Breast epithelium (tissue), 4 donors: ENCODE measurements at places on chromosomes 7 and 10.

DNA sequence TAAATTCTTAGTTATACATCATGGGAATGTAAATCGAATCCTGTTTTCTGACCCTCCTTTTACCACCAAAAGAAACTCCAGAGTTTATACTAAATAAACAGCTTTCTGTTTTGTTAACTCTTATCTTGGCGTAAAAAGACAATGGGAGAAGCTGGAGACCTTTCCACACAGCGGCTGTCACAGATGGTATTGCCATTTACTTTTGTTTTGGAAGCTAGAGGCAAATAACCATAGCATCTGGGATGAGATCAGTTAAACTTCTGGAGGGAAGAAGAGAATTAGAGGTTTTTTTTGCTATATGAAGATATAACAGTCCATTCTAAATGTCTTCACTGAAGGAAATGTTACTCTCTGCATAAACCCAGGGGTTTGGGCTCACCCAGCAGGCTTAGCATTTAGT lies 258.9 kb downstream of the REEP3 start:
- H3K4me1 ChIP-seq: no peaks in the 10 kb centered on the region
- no peak overlapping the region for H3K4me3 ChIP-seq
- H3K27me3 ChIP-seq: no peaks in the 10 kb centered on the region

GRCh38 chr10:79090134-79090803 lies 21.5 kb downstream of the ZMIZ1 start:
- DNase-seq: no peak
- H3K36me3 ChIP-seq: no peaks in the 10 kb centered on the region
- H3K27ac ChIP-seq: peak overlapping the region; percentile 34
- no peak overlapping the region for H3K4me3 ChIP-seq
- no peaks in the 10 kb centered on the region for H3K27me3 ChIP-seq

DNA sequence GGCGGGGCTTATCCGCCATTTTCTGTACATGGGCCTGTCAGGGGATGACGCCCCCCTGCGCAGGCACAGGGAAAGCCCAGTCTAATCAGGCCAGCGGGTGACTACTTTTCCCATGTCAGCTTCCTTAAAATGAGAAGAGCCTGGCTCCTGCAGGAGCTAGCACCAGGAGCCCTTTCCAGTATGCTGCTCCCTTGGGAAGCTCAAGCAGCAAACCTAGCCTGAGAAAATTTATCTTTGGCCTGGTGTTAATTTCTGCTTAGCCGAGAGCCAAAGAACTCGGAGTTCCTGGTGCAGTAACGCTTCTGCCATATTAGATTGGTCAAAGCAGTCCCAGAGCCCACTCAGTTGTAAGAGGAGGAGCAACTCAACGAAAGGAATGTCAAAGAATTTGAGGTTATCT lies 239.0 kb upstream of the PHYHIPL start:
- H3K4me3 ChIP-seq: no peak overlapping the region
- no peak for DNase-seq
- H3K27ac ChIP-seq: no peak overlapping the region
- H3K36me3 ChIP-seq: no peaks in the 10 kb centered on the region

GRCh38 chr7:45239486-45239885 lies 81.9 kb downstream of the RAMP3 start:
- DNase-seq: no peak
- H3K36me3 ChIP-seq: no peaks in the 10 kb centered on the region
- no peaks in the 10 kb centered on the region for H3K27me3 ChIP-seq
- H3K4me3 ChIP-seq: no peak overlapping the region
- H3K4me1 ChIP-seq: no peaks in the 10 kb centered on the region
- H3K27ac ChIP-seq: no peak overlapping the region

DNA sequence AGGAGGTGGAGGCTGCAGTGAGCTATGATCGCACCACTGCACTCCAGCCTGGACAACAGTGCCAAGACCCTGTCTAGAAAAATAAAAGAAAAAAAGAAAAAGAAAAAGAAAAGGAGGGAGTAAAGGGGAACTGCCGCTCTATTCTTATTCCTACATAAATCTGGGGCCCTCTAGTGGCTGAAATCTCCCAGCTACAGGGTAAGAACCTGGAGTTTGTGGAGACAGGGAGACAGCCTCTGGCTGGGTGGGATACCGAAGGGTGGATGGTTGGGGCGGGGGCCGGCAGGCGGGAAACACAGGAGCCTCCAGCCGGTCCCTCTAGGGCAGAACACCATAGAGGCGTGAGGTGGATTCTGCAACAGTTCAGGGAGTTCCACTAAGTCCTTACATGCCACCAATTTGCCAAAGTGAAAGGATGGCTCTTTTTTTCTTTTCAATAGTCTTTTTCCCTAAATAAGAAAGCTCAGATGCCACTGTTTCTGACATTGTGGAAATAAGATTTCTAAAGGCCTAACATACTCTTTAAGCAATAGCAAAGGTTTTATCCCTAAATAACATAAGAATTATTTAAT lies 117.3 kb downstream of the SVIL start:
- no peaks in the 10 kb centered on the region for H3K27me3 ChIP-seq
- no peak overlapping the region for H3K27ac ChIP-seq
- H3K4me3 ChIP-seq: no peak overlapping the region
- H3K4me1 ChIP-seq: no peaks in the 10 kb centered on the region
- DNase-seq: no peak

DNA sequence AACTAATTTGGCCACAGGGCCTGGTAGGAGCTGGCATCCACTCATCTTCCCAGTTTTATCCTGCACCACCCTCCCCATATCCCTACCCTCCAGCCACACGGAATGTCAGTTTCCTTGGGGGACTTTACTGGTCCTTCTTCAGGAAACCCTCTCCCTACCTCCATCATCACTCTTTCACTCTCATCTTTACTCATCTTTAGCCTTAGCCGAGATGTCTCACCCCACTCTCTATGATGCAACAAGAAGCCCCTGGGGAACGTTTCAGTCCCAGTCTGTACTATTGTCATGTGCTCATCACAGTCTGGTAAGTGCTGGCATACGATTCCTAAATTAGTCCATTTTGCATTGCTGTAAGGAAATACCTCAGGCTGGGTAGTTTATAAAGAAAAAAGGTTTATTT lies 34.9 kb upstream of the TMEM248 start:
- no peaks in the 10 kb centered on the region for H3K27me3 ChIP-seq
- no peaks in the 10 kb centered on the region for H3K36me3 ChIP-seq
- no peak for DNase-seq
- H3K27ac ChIP-seq: no peak overlapping the region
- H3K4me1 ChIP-seq: no peaks in the 10 kb centered on the region

DNA sequence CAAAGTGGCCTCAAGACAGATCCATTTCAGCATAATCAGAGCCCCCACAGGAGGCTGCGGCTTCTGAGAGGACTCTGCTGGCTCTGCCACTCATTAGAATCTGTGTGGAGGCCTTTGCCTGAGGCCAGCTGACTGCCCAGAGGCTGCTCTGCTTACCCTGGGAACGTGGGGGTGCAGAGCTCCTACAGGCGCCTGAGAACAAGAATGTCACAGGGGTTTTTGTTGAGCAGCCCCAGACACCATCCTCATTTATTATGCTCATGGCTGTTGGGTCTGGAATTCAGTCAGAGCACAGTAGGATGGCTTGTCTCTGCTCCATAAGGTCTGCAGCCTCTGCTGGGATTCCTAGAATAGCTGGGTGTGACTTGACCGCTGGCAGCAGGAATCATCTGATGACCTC lies 101.8 kb upstream of the GDF10 start:
- no peak overlapping the region for H3K27ac ChIP-seq
- no peak overlapping the region for H3K4me3 ChIP-seq
- H3K4me1 ChIP-seq: no peaks in the 10 kb centered on the region
- H3K36me3 ChIP-seq: no peaks in the 10 kb centered on the region

DNA sequence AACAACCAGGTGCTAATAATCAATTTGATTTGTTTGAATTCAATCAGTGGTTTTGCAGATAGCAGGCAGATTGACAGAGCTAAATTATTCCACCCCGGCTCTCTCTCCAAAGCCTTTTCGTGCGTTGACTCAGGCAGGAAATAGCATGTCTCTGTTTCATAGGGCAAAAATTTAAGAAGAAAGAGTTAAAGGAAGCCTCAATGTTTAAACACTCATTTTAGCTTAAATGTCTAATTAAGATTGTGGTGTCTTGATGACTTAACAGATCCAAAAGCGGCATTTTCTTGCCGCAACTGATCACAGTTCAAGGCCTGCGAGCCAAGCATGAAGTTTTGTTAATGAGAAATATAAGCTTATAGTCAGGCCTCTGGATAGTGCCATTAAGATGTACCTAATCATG lies 1051.1 kb upstream of the AUTS2 start:
- no peak overlapping the region for H3K4me3 ChIP-seq
- H3K27me3 ChIP-seq: no peaks in the 10 kb centered on the region
- DNase-seq: no peak

DNA sequence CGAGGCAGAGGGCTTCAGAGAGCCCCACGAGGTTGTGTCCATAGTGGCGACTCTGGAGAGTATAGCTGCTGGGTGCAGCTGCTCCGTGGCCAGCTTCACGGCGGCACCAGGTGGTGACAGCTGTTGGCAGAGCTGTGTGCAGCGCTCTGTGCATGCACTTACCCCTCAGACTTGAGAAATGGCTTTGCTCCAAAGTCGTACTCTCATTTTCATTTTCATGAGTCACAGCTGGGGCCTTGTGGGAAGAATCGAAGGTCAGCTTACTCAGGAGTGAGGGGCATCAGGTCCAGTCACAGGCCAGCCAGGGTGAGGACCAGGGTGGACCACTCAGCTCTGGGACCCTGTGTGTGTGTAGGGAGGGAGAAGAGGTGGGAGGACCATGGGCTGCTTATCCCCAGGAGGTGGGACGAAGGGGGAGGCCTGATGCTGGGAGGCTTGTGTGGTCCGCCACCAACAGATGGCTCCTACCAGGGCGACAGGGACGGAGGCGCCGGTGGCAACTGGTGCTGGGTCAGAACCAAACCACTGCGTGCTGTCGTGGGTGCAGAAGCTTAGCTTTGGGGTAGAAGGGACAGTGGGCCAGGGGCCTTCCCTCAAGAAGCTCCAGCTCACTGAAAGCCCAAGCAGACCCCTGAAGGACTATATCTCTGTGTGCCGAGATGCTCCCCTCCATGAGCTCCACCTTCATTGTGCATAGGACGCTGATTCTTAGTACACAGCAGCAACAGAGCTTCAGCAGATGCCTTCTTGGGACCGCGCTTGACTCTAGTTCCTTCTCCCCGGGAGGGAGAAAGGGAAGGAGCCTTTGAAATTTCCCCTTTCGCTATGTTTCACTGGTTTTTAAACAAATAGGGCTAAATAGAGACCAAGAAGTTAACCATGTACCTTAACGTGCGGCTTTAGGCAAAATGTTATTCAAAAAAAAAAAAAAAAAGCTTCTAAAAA lies 225.0 kb downstream of the CELF2 start:
- H3K36me3 ChIP-seq: no peaks in the 10 kb centered on the region
- DNase-seq: no peak
- H3K27ac ChIP-seq: no peak overlapping the region
- H3K4me3 ChIP-seq: no peak overlapping the region
- no peaks in the 10 kb centered on the region for H3K4me1 ChIP-seq

DNA sequence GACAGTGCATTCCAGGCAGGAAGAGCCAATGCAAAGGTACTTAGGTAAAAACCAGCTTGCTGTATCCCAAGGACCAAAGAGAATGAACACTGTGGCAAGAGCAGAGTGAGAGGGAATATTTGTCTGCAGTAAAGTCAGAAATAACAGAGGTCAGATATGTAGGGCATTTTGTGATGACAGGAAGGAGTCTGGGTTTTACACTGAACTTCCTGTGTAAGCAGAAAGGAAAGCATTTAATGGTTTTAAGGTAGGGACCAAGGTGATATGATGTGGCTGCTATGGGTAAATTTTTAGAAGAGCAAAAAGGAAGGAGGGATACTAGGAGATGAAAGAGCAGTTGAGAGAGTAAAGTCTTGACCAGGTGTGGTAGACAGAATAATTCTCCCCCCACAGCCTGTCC lies 10.1 kb downstream of the ABCB1 start:
- H3K4me1 ChIP-seq: no peaks in the 10 kb centered on the region
- no peak overlapping the region for H3K27ac ChIP-seq
- H3K36me3 ChIP-seq: no peaks in the 10 kb centered on the region

GRCh38 chr10:23193435-23194074 lies 1.4 kb downstream of the PTF1A start:
- DNase-seq: no peak
- H3K4me1 ChIP-seq: no peaks in the 10 kb centered on the region
- H3K36me3 ChIP-seq: no peaks in the 10 kb centered on the region
- no peak overlapping the region for H3K27ac ChIP-seq
- H3K4me3 ChIP-seq: no peak overlapping the region
- peaks cover 94% of the 10 kb centered on the region for H3K27me3 ChIP-seq
